ENCODE measurements at places on chromosomes 1 and 21. TPM values are rescaled to one million over a fixed set of nuclear protein-coding genes. Genes with fewer than 3 reads are reported as not detected.
A peak's percentile ranks its signal among the peaks of the same experiment; 100 is the strongest.

ARHGAP29 gene
- 65.4 TPM for total RNA-seq

NBPF26 gene
- total RNA-seq = 44.1 TPM

DNA sequence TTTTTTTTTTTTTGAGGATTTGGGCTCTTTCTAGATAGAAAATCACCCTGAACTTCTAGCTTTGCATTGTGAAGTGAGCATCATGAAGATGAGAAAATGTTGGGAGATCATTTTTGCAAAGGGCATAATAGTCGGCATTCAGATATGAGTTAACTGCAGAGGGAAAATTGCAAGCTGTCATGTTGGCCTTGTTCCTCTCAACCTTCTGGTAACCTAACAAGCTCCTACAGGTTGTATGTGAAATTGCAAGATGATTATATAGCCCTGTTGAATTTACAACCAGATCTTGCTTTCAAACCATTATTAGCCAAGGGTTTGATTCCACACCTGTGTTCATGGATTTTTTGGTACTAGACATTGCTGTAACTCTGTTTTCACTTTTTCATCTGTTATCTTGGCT is 2.2 kb downstream of the ELOA start:
- DNase-seq = no peak

DNA sequence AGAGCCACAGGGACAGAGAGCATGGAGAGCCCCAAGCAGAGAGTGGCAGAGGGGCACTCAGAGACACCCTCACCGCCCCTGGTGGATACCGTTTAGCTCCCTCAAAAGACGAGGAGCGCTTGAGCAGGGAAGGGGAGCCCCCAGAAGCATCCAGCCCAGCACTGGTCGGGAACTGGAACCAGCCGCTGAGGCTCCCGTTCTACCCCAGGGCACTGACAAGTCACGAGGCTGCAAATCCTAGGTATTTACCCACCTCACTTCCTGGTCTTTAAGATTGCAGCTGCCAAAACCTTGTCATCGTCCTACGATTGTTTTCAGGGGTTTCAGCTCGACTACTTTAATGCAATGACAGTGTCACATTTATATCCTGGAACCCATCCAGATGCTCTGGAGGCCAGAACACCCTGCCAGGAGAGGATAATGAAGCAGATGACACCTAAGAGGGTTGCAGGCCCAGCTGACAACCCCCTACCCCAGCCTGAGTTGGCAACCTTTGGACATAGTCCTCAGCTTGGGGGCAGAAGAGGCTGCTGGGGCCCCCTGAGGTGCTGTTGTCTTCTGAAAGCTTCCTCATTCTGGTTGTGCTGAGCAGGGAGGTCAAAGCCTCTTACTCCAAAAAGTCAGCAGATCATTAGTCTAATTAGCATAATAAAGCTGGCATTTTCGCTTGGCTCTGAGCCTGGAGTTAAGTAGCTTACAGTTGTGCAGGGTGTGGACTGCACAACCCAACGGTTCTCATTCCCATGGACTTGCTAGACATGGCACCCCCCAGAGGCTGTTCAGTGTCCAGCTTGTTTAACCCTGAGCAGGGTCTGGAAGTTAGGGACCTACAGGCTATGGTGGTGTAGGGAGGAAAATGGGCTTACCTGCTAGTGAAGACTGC is 20.6 kb upstream of the BACE2 start:
- DNase-seq = no peak

OR2T10 gene
- total RNA-seq = not detected

DNA sequence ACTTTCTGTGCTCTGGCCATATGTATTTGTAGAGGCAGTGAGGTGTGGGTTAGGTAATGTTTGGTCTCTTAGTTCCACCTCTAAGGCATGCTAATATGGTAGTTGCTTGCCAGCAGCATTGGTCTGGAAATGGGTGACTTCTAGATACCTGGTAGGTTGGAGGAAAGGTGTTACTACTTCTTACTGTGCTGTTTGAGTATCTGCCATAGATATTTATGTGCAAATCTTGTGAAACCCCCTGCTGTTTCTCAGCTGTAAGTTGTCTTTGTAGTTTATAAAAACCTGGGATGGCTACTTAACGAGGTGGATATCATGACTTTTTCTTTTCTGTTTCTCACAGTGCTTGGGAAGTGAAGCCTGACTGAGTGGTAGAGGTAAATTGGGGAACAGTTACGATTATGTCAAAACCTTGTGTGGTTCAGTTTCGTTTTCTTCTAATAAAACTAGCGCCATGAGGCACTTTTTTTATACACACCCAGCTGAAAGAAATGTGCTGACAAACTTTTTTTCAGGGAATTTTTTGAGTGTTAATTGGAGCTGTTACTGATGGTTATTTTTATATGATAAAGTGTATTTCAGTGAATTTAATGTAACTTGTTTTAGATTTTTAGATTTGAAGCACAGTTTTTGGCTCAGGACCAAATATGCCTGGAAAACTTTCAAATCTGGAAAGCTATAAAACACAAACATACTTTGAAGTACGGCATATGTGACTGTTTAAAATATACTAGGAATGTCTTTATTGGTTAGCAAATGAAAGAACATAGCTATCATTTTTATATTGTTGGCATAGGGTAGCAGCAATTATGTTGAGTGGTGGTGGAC is 42.1 kb downstream of the CAMSAP2 start:
- DNase-seq = no peak

LCE2A gene
- not detected for total RNA-seq

CD1E gene
- not detected for total RNA-seq

OR2L13 gene
- not detected for total RNA-seq

DNA sequence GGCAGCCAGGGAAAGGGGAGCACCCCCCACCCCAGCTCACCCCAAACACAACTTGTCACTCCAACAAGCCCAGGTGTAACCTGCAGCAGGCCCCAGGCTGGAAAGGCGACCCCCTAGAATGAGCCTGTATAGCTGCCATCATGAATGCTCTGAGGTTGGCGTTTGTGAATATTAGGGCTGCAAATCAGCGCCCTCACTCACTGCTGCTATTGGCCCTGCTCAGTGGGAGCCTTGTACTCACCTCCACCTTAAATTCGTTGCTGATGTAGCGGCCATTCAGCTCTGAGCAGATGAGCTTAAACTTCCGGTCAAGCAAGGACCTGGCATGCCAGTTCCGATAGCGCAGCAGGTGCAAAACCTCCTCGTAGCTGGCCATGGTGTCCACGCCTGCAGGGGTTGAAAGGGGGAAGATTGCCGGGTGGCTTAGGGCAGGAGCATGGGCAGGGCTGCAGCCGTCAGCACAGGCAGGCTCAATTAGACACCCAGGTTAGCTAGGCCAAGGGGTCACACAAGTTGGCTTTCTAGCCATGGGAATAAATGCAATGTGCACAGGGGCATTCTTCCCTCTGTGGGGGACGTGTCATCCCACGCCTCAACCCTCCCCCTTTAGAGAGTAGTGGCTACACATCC is 81.7 kb downstream of the PIK3CD start:
- peak; percentile 55 for DNase-seq

DNA sequence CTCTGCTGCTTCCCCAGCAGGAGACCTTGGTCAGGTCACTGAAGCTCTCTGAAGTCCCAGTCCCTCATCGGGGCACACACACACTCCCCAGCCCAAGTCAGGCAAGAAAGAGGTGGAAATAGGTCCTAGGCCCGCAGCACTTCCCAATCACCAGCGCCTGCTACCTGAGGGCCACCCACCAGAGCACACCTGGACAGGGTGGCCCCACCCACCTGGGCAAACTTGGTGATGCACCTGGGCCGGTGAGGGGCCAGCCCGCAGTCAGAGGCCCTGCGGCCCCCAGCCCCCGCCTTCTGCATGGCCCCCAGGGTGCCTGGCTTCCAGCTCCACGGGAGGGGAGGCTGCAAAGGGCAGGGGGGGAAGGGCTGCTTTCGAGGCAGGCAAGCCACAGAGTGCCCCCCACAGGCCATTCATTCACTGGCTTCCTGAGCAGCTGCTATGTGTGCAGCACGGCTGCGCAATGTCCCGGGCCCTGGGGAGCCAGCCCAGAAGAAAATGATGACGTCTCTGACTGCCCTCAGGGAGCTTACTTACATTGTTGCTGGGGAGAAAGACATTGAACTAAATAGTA is 4.7 kb downstream of the SH2D5 start:
- no peak for DNase-seq

FHAD1 gene
- total RNA-seq = 2.7 TPM

DNA sequence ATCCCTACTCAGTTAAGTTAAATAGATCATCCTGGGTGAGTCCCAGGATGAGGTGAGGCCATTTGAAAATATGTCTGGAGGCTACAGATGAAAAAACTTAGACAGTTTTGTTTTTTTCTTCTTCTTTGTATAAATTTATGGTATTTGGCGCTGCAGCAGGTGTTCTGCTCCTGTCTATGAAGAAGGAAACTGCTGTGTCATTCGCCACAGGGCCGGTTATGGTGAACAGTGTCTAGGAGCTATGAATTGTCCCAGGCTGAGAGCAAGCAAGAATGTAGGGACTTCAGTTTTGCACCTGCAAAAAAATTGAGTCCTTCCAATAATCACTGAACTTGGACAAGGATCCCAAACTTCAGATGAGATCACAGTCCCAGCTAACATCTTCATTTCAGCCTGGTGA is 674.3 kb upstream of the RGS18 start:
- no peak for DNase-seq

C1QB gene
- total RNA-seq = 310 TPM

DNA sequence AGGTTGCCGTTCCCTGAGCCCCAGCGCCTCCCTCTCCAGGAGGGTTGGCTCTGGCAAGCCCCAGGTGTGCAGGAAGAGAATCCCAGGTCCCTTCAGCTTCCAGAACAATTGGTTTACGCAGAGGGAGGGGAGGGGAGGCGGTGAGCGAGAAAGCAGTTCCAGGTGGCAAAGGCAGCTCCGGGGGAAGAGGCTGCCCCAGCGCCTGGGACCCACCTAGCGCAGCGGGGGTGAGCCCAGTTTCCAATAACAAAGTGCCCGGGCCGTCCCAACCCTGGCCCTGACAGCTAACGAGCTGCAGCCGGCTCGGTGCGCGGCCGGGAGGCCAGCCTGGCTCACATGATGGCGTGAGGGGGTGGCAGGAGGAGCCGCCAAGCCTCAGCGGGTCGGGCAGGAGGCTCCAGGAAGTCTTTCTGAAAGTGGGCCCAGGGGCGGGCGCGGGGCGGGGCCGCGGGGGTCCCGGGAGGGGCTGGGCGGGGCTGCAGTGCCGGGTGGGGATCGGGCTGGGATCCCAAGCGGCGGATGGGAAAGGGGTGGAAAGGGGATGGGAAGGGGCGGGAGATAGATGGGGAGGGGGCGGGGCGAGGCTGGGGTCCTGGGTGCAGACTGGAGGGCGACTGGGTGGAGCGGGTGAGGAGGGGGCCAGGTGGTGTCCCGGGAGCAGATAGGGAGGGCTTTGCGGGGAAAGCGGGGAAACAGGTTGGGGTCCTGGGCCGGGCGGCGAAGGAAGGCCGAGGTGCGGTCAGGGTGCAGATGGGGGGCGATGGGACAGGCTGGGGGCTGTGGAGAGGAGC is 22.8 kb downstream of the DHRS3 start:
- peak; percentile 91 for DNase-seq

DNA sequence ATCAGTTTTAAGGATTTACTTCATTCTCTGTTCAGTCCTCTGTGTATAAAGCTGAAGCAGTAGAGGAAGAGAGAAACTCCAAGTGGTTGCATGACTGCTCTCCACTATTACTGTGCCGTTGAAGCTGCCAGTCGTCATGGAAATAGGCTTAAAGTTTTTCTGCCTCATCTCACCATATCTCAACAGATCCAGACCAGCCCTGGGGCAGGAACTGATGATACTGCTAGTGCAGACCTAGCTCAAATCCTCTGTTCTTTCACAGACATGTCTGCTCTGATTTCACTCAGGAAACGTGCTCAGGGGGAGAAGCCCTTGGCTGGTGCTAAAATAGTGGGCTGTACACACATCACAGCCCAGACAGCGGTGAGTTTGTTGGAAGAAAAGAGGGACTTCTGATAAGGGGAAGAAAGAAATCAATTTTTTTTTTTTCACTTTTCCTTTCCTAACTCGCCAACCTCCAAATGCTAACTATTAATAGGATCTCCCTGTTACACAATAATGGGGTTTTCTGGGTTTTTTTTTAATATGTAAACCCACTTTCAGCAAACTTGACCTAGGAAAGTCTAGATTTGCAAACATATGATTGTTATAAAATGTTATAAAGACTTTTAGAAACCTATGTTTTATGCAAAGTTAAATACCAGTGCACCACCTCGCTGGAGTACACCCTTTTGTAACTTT is 22.2 kb upstream of the STRIP1 start:
- no peak for DNase-seq

HSPB7 gene
- total RNA-seq = 802 TPM

DNA sequence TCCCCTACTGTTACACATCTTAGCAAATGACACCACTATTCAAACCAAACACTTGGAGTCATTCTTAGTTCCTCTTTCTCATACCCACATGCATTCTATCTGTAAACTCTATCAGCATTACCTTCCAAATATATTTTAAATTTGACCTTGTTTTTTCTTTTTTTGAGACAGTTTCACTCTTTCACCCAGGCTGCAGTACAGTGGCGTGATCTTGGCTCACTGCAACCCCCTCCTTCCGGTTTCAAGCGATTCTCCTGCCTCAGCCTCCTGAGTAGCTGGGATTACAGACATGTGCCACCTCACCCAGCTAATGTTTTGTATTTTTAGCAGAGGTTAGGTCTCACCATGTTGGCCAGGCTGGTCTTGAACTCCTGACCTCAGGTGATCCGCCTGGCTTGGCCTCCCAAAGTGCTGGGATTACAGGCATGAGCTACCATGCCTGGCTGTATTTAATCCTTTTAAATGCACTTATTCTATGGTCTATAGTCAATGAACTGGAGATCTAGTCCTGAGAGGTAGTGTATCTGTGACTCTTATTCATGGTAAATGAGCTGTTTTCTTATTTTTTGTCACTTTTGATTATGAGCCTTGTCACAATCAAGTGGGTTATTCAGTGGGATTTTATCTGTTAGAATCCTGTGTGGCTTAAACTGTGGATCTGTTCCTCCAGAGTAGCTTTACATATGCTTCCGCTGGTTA is 73.1 kb downstream of the GATAD2B start:
- DNase-seq = no peak

PTCH2 gene
- 1.7 TPM for total RNA-seq

S100A16 gene
- 83.4 TPM for total RNA-seq

LEFTY1 gene
- 0.39 TPM for total RNA-seq

COL24A1 gene
- total RNA-seq = 2.2 TPM

GRCh38 chr1:92883297-92883696 is 51.5 kb downstream of the RPL5 start:
- no peak for DNase-seq

DNA sequence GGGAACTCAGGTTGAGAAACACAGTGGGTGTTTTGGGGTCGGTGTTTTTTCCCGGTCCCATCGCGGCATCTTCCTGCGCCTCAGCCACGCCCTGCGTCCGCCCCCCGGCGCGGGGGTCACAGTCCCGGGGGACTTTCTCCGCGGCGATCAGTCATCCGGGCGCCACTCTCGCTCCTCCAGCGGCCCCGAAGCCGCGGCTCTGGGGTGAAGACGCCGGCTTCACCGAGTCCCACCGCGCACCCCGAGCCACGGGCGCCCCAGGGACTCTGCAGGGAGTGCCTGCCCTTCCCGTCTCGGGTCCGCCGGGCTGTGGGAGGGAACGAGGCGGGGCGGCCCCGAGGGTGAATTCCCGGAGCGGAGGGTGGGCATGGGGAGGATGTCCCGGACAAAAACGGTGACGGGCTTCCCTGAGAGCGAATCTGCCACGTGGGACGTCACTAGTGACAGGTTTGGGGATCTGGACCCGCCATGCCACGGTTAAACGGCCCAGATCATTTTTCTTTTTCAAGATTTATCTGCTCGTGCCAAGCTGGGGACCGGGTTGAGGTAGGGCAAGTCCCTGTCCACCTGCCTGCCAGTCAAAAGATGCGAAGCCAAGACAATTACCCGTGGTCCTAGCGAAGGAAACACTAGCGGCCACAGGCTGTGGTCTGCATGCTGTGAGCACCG is 717 bp upstream of the BATF3 start:
- DNase-seq = peak; percentile 88
